ENCODE measurements at places on chromosomes 12 and 14.

DNA sequence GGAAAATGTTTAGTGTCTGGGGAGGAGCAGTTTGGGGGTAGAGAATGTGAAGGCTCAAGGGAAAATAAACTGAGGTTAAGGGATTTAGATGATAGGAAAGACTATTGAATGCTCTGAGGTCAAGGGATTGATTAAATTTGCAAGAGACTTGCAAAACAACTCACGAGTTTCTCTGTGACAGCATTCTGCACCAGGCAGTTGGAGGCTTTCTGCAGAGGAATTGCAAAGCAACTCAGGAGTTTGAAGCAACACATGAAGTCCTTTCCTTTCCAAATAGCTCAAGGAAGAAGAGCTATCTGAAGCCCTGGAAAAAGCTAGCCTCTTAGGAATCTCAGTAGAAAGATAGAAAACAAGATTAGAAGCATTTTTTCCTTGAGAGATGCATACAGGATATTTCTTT is 23.9 kb downstream of the SLC7A8 start:
- no peak for DNase-seq

GRCh38 chr12:80230068-80230467 is 130.7 kb downstream of the OTOGL start:
- DNase-seq = no peak

DNA sequence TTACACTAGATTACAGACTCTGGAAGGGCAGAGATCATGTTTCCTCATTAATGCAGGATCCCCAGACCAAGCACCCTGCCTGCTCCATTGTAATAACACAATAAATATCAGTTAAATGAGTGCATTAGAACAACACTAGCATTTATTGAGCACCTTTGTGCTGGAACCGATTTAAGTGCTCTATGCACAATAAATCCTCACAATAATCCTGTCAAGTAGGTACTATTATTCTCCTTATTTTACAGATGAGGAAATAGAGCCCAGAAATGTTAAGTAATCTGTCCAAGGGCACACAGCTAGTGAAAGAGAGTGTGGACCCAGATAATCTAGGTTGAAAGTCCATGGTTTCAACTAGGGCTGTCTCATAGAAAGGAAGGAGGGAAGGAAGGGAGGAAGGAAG is 69.8 kb downstream of the MAP1LC3B2 start:
- no peak for DNase-seq

DNA sequence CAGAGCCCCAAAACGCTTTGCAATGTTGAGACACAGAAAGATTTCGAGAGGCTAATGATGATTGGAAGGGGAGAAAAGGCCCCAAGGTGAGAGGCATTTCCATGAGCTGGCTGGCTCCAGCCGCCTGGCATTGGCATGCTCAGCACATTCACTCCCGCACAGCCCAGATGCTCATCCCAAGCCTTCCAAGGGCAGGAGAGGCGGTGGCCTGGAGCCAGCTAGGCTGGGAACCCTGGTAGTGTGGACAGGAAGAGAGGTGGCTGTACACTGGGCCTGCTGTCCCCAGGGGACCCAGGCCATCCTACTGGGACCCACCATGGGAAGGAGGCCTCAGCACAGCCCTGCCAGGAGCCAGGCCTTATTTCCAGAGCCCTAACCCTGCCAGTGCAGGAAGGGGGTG is 72.2 kb downstream of the SPTB start:
- DNase-seq = no peak

DNA sequence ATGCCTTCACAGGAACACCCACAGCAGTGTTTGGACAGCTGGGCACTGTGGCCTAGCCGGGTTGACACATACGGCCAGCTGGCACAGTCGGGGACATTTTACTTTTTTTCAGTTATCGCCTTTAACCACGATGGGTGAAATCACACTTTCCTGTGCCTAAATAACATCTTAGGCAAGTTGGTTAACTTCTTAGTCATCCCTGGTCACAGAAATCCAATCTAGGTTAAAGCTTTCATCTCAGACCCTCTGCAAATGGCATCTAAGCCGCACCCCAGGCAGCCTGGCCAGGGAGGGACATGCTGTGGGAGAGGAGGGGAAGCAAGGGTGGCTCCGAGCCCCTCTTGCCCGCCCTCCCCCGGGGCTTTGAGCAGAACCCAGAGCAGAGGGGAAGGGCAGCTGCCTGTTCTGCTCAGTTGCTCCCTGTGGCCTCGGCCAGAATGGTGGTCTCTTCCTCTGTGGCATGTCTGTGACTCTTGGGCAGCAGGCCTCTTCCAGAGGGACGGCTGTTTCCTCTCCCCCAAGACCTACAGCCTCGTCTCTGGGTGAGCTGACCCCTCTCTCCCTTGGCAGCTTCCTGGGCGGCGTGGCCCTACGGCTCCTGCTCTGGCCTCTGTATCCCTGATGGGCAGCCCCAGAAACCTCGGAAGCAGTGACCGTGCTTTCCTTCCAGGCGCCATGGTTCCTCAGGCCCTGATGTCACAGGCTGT is 85.4 kb upstream of the DYNC1H1 start:
- no peak for DNase-seq

DNA sequence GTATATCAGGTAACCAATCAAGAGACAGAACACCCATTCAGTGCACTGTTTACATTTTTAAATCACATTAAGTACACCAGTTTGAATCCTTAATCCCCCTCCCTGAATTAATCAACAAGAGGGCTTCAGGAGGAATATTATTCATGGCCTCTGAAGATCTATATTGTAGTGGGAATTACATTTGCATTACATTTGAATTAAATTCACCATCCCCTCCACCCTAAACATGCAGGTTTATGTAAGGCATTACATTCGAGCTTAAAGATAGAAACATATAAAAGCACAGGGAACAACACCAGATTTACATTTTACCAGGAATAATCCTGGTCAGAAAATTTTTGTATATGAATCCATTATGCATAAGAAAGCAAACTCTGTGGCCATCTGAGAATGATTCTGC is 197.8 kb upstream of the KITLG start:
- DNase-seq = no peak

- DNase-seq = no peak
Observed at GRCh38 chr14:102998393-102998792, 59.0 kb downstream of the CDC42BPB start.
